ENCODE measurements at places on chromosomes 13 and 19.

- no peak for DNase-seq
These were observed 11.8 kb upstream of the FBN3 start for GRCh38 chr19:8161135-8161646.

DNA sequence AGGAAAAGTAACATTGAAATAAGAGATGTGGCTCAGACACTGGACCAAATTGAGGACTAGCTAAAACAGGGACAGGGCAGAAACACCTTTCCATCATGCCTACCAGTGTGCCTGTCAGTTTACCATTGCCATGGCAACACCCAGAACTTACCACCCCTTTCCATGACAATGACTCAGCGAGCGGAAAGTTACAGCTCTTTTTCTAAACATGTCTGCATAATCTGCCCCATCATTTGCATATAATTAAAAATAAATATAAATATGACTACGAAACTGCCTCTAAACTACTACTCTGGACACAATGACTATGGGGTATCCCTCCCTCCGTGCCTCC, 96.0 kb downstream of the UBL3 start:
- DNase-seq = no peak

DNA sequence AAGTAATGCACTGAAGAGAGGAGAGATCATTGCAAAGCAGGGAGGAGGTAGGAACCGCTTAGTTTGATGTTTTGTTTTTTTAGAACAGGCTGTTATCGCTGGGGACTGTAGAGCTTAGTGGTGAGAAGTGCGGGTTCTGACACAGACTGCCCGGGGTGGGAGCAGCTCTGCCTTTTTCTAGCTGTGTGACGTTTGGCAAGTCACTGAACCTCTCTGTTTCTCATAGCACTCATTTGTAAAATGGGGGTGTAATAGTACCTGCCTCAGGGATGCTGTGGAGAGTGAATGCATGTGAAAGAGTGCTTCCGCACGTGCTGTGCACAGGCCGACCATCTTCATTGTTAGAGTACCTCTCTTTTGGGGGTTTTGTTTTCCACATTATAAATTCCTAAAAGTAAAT, 19.3 kb downstream of the PRAM1 start:
- no peak for DNase-seq

- no peak for DNase-seq
These were observed 844 bp downstream of the ZNF543 start for GRCh38 chr19:57321116-57321515.

- peak; percentile 36 for DNase-seq
These were observed 142.0 kb downstream of the ZNF737 start for GRCh38 chr19:20423381-20424197.

DNA sequence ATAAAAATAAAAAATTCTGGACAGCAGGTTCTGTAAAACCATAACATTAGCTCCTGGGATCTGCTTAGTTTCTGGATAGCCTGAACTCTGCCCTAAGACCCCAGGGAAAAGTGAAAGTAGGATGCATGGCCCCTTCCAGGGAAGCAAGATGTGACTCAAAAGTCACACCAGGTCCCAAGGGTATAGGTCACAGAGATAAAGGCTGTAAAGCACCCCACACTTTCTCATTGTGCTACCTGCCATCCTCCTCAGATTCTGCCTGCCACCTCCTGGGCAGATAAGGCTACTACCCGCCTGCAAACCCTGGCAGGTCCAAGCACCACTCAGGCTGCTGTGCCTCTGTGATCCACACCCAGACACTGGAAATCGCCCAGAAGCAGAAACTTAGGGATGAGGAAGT, 20.6 kb downstream of the FFAR2 start:
- DNase-seq = peak; percentile 74

GRCh38 chr13:52600666-52601065, 41.6 kb upstream of the HNRNPA1L2 start:
- no peak for DNase-seq

GRCh38 chr19:23409392-23410048, 14.2 kb upstream of the ZNF91 start:
- no peak for DNase-seq

GRCh38 chr13:101490406-101491015, 38.0 kb downstream of the ITGBL1 start:
- no peak for DNase-seq

DNA sequence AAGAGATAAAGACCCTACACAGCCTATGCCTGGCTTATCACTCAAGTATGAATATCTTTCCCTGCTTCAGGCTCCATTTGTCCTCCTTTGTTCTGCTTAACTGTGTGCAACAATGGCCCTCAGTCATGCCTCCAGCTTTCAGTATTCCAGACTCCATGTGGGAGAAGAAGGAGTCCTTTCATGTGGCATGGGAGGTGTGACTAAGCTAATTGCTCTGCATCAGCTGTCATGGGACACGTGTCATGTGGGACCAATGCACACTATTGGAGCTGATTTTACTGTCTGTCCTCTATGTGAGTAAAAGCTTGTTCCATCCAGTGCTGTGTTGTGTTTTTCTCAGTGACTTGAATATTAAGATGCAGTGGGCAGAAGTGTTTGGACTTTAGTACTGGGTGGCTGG, 1198.3 kb downstream of the OLFM4 start:
- no peak for DNase-seq

GRCh38 chr19:35673121-35673804, 6.9 kb downstream of the UPK1A start:
- no peak for DNase-seq

DNA sequence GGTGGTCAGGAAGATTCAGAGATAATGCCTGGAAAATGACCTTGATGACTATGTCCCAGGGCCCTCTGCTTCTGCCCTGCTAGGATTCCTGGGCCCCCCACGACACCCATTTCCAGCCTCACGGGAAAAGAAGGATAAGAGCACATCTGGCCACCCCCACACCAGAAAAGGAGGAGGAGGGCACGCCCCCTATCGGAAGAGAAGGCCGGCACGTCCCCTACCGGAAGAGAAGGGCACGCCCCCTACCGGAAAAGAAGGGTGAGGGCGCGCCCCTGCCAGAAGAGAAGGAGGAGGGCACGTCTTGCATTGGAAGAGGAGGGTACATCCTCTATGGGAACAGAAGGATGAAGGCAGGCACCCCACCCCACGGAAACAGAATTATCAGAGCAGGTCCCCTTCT, 84.3 kb downstream of the IER2 start:
- peak; percentile 51 for DNase-seq

DNA sequence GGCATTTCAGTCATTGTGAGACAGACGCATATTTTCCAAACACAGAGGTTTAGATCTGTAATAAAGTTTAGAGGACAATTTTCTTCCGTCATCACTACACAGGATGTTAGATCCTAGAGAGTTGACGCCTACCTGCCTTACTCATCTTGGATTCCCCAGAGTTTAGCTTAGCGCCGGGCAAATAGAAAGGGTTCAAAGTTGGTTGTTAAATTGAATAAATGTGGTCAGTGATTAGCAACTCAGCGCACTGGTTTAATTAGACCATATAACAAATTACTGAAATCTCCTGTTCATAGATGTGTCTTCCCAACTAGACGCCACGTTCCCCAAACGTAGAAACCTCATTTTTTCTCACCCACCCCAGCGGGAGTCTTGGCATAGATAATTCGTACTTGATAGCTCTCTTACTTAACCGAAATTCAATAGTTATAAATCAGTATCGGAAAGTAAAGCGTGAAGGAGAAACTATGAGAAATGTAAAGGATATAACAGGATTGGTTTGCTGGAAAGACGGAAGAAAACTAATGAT, 726 bp upstream of the UFM1 start:
- DNase-seq = no peak

- no peak for DNase-seq
These were observed 104.3 kb downstream of the KCNRG start for GRCh38 chr13:50119591-50119990.

DNA sequence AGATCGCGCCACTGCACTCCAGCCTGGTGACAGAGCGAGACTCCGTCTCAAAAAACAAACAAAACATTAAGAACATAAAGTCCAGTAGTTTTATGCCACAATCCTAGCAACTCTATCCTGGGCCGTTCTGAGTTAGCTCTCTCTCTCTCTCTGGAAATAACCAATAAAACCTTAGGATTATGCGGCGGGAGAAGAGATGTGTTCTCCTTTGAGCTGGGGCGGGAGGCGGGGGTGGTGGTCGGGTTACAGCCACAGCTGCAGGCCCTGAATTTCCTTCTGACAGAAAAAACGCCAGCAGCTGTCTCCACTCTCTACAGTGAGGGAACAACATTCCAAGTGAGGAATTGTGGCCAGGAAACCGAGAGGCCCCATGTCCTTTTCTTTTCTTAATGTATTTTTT, 9.1 kb upstream of the PNMA8A start:
- no peak for DNase-seq

- DNase-seq = no peak
These were observed 239.2 kb upstream of the SLITRK1 start for GRCh38 chr13:84121456-84121855.

- peak; percentile 57 for DNase-seq
These were observed 2.5 kb upstream of the LHB start for GRCh38 chr19:49019242-49019932.

DNA sequence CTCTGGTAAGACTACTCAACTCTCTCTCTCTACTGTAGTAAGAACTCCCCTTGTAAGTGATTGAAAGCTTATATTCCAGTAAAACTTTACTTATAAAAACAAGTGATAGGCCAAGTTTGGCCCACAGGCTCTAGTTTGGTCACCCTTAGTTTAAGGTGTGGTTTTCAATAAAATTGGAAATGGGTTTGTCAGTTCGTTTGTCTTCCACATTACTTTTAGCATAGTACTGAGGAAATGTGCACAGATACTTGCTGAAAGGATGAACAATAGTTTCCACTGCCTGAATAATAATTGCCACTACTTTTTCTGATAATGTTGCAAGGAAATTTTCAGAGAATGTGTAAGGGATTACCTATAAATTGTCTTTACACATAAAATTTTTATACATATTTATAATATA, 54.5 kb downstream of the LMO7 start:
- no peak for DNase-seq

Data from immature natural killer cell (primary cell).